Cerebellar cortex (tissue), 1 donor: ENCODE measurements at places on chromosomes 5 and 9.

- DNase-seq: no peak
Measured at GRCh38 chr5:64789457-64789856, 20.7 kb downstream of the CWC27 start.

DNA sequence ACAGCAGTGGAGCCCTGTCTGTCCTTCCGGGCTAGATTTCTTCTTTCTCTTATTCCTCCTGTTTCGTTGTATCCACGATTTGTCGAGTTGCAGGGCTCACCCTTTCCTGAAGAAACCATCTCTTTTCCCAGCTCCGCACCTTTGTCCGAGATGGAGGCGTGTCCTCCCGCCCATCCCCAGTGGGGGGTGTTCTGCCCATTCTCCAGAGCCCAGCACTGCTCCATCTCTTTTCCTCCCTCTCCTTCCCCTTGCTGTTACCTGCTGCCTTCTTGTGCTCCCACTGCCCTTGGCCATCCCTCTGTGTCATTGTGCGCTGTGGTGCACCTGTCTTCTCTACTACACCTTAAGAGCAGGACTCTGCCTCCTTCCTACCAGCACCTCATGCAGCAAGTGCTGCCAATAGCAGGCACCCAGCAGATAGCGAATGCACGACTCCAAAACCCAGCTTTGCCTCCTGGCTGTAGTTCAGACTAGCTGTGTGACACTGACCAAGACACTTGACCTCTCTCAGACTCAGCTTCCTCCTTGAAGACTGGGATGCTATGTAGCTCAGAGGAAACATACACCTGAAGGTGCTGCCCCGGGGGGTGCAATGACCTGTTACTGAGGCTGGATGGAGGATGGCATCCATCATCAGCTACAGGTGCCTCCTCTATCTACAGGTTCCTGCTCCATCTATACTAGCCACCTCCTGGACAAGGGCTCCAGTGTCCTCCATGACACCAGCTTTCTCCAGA lies 8.9 kb downstream of the OR13J1 start:
- no peak for DNase-seq

- DNase-seq: no peak
Measured at GRCh38 chr5:149328177-149328576, 17.1 kb upstream of the GRPEL2 start.

- DNase-seq: no peak
Measured at GRCh38 chr5:39629946-39630345, 205.2 kb upstream of the DAB2 start.

GRCh38 chr9:111863636-111864035 lies 33.0 kb upstream of the UGCG start:
- DNase-seq: no peak

GRCh38 chr5:149707097-149707496 lies 23.0 kb upstream of the PPARGC1B start:
- no peak for DNase-seq

- no peak for DNase-seq
Measured at GRCh38 chr9:20125727-20126126, 336.9 kb upstream of the SLC24A2 start.

GRCh38 chr5:6642655-6643054 lies 9.4 kb downstream of the SRD5A1 start:
- no peak for DNase-seq

GRCh38 chr5:90301248-90301647 lies 108.3 kb downstream of the CETN3 start:
- no peak for DNase-seq

GRCh38 chr5:179534431-179534830 lies 15.9 kb upstream of the RUFY1 start:
- DNase-seq: no peak

GRCh38 chr5:9251379-9251980 lies 294.4 kb downstream of the SEMA5A start:
- DNase-seq: no peak

DNA sequence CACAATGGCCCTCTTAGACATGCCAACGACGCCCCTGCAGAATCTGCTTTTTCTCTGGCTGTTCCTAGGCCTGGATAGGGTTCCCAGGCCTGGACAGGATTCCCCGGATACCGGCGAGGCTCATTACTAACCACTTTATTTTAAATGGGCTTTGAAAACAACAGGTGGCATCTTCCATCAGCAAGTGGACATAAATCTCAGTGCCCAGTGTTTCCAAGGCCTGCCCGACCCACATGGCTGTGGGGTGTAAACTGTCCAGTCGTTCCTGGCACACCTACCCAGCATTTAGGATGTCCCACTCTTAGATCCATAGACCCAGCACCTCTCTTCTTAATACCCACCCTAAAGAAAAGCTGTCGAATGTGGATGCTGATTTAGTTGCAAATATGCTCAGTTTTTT lies 896 bp downstream of the CMBL start:
- peak; percentile 36 for DNase-seq

- no peak for DNase-seq
Measured at GRCh38 chr5:141420855-141421488, at the start of gene PCDHGA11. Gene PCDHGA11, plus strand, starts transcription at chr5:141421051. Its CDS starts 177 bp downstream, at chr5:141421228.

DNA sequence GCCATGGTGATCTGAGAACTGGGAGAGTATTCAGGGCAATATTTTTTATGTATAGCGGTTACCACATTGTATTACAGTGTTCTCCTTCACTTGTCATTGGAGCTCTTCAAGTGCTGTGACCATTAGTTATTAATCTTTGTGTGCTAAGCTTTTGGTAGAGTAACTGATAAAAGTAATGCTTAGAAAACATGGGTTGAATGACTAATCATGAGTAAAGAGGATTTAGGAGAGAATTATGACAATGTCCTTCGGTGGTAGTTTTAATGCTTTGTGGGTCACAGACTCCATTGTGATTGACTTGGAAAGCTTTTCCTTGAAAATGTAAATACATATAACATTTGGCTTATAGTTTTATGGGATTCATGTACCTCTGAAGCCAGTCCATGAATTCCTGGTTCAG lies 21.4 kb downstream of the TGFBR1 start:
- DNase-seq: no peak

DNA sequence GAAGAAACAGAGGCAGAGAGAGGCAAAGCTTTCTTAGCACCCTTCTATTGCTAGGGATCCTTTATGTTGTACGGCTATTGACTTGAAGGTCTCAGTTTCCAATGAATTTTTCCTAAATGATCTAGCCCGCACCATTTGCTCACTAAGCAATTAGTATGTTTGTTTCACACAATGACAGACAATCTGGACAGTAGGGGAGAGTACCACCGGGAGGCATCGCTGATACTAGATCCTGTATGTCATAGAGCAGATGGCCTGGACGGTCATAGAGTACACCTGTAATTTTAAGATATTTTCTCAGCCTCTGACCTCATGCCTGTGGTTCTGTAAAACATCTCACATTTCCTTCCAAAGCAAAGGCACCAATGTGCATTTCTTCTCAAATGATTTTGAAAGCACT lies 194.3 kb downstream of the TLE4 start:
- peak; percentile 66 for DNase-seq

GRCh38 chr9:121568343-121569265 lies 69.0 kb upstream of the GGTA1 start:
- peak; percentile 14 for DNase-seq

DNA sequence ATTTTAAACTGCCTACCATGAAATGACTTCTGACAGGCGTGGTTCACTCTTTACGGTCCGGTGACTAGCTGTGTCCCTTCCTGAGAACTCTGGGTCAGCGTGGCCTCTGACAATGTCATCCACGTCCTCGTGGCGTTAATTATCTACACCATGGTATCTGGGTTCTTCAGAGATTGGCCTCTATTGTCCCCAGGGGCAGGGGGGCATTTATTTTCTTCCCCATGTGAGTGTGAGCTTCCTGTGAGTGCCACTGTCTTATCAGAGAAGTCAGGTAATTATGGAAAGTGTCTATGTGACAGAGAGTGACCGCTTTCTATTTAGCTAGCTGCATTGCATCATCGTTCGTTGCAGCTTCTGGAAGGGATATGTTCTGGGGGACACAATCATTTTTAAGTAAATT lies 77.2 kb downstream of the FBXL7 start:
- DNase-seq: no peak

GRCh38 chr5:99308131-99308530 lies 379.3 kb upstream of the CHD1 start:
- no peak for DNase-seq

DNA sequence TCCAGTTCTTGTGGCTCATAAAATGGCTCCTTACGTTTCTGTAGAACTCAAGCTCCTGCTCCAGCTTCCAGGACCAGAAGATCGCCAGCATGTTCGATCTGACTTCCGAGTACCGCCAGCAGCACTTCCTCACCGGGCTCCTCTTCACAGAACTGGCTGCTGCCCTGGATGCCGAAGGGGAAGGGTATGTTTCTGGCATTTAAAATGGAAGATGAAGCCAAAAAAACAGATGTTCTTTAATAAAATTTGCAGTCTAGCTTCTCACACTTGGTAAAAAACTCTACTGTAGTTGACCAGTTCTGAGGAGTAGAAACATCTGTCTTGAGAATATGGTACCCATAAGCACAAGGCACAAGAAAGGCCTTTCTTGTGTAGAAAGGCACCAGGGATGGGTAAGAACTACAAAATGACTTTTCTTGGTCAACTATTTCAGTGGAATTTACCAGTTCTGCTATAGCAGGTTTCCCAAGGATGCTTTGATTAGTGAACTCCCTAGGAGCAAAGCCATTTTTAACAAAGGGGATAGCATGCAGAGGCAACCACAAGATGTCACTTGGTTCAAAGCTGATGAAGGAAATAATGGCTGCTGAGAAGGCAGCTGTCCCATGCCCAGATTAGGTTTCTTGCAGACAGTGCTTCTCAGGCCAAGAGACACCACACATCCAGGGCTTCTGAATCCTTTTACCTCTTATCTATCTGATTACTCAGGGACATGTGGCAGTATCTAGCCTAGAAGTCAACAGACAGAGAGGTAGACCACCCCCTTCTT lies 192.4 kb downstream of the DOCK8 start:
- DNase-seq: peak; percentile 3

GRCh38 chr5:171369056-171369455 lies 18.6 kb upstream of the NPM1 start:
- no peak for DNase-seq
